ENCODE measurements at places on chromosomes 6 and 20.

DNA sequence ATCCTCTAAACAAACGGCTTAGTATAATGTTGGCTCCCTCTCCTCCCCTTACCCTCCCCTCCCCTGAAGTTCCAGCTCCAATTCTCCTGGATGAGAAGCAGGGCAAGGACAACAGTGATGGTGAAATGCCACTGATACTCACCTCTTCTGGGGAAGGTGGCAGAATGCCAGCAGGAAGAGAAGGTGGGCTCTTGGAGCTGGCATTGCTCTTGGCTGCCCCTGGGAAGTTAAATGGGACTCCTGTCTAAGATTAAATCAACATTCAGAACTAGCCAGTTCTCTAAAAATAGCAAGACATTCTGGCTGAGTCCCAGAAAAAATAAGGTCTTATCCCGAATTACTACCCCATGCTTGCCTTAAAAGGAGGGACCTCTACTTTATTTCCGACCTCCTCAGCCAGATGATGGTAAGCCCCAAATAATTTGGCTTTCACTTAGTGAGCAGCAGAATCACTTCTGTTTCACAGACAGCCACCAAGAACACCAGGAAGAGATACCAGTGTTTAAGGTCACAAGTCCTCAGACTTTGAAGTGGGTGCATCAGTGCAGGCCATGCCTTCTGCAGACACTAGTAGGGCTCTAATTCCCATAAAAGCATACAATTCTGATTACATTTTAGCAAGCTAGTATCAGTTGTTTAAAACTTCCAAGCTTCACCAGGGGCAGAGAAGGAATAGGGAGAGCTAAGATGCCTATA lies 46.0 kb upstream of the IL17A start:
- no peak for DNase-seq

- no peak for DNase-seq
Observed at GRCh38 chr6:45619211-45619760, 241.6 kb upstream of the SUPT3H start.

GRCh38 chr6:134381959-134382358 lies 64.0 kb upstream of the SGK1 start:
- no peak for DNase-seq

DNA sequence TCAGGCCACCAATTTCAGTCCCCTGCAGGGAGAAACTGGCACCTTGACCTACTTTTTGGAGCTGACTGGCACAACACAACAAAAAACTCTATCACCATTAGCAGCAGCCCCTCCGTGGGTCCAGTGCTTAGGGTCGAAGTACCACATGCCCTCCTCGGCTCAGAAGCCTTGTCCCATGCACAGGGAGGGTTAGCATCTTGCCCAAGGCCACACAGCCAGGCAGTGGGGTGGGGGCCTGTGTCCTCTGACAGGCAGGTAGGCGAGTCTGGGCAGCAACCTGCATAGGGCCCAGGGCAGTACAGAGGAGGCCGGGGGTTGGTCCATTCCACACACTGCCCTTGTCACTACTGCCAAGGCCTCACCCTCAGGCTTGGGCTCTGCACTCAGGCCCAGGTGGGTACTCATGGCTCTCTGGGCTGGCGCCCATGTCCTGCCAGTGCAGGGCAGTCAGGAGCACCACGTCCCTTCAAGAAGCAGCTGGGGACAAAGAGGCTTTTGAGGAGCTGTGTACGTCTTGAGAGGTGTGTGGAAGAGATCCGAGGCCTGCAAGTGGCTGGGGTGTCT lies 53.6 kb downstream of the PYGB start:
- no peak for DNase-seq

DNA sequence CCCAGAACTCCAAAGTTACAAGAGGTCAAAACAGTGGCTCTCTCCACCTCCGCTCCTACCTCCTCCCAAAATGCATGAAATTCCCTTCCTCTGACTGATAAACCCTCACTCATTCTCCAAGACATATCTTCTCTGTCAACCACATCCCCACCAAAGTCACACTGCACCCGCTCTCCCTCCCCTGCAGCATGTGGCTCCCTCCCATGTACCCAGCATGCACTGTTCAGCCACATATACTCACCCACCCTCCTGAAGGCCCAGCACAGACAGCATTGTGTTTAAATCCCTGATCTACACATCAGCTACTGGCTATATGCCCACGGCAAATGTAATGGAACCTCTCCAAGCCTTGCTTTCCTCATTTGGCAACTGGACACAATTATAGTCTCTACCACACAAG lies 5.5 kb upstream of the POU5F1 start:
- no peak for DNase-seq

DNA sequence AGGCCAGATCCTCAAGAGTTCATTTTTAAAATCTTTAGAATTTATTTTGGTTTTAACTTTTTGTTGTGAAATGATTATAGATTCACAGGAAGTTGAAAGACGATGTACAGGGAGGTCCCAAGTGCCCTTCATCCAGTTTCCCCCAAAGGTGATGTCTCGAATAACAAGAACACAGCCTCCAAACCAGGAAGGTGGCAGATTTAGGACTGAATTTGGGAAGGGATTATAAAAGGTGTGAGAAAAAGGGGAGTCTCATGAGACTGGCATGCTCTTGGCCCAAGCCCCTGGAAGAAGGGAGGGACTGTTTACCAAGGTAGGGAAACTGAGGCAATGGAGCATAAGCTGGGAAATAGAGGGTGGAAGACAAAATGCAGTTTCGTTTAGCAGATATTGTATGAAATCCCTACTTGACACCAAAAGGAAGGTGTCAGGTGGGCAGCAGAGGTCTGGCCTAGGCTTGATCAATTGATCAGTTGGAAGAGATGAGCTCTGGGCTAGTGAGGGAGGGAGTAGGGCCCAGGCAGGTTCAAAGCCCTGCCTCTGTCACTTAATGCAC lies 81.2 kb downstream of the BMP7 start:
- no peak for DNase-seq

DNA sequence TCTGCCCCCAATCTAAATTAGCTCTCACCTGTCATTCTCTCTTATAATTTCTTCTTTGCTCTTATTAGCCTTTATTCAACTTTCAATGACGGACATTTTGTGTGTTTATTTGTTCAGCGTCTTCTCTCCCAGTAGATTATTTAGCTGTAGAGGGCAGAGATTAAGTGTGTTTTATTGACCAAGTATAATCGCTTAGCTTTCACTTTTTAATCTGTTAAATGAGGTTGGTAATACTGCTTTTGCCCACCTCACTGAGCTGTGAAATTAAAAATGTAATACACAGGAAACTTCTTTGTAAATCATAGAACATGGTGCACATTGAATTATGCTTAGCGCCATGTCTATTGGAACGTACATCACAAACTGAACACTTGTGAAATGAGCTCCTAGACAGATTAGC lies 3.5 kb upstream of the CCN6 start:
- DNase-seq = no peak

DNA sequence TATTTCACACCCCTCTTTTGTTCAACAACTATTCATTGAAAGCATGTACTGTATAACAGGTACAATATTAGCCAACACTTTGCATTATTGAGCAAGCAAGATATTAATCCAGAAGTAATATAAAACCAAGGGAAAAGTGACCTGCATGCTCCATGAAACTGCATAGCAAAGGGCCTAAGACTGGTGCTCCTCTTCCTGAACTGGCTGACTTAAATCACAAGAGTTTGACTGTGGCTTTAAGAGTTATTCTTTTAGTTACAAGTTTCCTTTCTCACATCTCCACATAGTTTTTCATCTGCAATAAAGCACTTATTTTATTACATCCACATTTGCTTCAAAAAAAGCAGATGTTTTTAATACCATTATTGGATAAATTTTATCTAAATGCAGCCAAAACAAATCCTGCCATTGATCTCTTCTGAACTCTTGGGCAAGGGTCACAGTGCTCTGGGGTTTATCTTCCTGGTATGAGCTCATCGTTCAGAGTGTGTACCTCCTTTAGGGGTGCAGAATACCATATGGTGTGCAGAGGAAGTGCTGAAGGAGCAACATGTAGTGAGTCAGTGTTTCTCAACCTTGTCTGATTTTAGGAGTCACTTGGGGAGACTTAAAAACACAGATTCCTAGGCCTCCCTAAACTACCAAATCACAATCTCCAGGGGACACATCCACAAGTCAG lies 1225.9 kb upstream of the MAP3K7 start:
- no peak for DNase-seq

GRCh38 chr6:116205281-116205680 lies 48.6 kb downstream of the TSPYL4 start:
- DNase-seq = no peak

DNA sequence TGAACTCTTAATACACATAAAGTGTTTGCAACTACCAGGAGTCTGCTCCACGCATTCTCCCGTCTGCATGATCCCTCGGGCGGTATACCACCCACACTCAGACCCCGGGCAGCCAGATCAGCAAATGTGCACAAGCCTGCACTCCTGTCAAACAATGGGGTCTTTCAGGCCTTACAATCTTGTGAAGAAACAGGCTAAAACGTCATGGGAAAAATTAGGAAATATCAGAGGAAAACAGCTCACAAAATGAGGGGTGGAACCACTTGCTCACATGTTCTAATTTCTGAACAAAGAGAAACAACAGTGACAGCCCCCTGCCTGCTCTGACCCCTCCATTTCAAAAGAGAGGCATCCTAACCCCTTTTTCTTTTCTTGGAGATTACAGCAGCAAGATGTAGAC lies 69.4 kb downstream of the BACH2 start:
- DNase-seq = no peak

DNA sequence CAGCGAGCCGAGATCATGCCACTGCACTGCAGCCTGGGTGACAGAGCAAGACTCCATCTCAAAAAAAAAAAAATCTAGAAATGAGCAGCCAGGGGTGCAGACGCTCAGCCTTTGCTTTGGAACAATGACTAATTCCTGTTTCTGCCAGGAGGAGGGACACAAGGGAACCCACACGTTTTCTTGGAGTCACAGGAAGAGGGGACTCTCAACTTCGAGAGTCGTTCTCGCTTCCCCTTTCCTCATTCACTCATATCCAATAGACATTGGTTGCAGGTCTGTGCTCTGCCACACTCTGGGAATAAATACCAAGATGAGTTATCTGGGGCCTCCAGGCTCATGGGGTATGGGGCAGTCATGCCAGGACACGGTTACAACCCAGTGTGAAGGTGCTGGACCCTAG lies 91.5 kb upstream of the RREB1 start:
- no peak for DNase-seq

GRCh38 chr6:134061440-134061839 lies 9.0 kb upstream of the SLC2A12 start:
- DNase-seq = no peak

- DNase-seq = no peak
Observed at GRCh38 chr6:123804014-123804786, 535 bp downstream of the NKAIN2 start.

DNA sequence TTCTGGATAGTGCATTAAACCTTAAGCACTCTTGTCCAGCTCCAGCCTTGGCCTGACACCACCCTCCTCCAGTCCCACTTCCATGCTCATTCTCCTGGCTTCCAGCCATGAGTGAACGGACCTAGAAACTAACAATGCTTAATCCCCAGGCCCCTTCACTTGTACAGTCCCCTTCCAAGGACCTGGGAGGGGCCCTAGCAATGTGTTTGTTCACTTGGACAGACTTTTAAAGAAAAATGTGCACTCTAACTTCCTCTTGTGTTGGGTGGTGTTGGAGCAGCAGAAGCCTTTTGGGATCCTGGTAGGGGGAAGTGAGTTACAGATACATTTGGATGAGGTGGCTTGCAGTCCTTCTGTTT lies 48.9 kb upstream of the CCN6 start:
- DNase-seq = no peak

GRCh38 chr6:129938249-129939020 lies 77.3 kb upstream of the TMEM244 start:
- no peak for DNase-seq

DNA sequence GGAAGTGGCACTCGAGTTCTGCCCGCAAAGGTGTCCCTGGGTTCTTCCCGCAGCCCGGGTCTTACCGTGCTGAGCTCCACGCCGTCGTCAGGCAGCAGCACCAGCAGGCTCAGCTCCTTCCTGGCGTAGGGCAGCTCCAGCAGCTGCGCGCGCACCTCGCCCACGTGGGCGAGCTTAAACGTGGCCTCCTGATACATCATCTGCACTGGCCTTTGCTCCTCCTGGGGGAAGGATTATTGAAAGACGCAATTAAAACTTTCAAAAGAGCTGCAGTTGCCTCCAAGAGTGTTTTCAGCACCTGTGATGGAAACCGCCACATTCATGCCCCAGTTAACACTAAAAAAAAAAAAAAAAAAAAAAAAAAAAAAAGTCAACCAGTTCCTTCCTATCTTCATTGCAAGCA lies 11.3 kb downstream of the SERPINB9 start:
- DNase-seq = no peak

DNA sequence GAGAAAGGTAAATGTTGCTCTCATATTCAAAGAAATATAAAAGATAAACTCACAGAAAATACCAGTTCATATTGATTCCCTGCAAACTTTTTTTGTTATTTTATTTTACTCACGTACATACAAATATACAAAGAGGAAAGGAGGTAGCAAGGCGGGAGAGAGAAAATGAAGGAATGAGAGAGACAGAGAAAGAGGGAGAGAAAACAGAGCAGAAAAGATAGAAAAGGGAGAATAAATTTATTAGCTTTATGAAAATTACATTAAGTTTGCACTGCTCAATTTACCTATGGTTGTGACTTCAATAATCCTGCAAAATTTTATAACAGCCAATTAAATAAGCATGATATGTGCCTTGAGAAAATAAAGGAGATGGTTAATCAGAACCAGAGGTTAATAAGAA lies 274.7 kb upstream of the CITED2 start:
- DNase-seq = no peak

- DNase-seq = no peak
Observed at GRCh38 chr6:137272403-137272802, 53.2 kb upstream of the IFNGR1 start.

DNA sequence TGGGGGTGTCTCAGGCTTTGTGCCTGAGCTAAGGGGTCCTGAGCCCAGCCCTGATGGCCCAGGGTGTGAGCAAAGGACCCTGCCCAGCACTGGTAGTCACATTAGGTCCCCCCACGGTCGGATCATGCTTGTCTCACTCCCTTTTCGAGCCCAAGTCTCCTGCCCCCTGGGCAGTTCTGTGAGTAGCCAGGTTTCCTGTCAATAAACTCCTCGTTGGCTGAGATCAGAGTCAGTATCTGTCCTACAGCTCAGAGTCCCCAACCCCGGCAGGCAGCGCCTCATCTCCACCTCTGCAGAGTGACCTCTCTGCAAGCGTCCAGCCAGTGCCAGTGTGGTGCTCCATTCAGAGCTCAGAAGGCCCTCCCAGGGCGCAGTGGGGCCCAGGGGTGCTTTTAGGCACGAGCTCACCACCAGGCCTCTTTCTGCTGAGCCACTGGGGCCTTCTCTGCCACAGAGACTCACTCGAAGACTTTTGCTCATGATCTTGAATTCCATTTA lies 93.7 kb upstream of the PMEPA1 start:
- no peak for DNase-seq

- DNase-seq = no peak
Observed at GRCh38 chr6:155088856-155089255, 93.7 kb downstream of the TIAM2 start.

- no peak for DNase-seq
Observed at GRCh38 chr20:32329817-32330554, 28.1 kb upstream of the ASXL1 start.

DNA sequence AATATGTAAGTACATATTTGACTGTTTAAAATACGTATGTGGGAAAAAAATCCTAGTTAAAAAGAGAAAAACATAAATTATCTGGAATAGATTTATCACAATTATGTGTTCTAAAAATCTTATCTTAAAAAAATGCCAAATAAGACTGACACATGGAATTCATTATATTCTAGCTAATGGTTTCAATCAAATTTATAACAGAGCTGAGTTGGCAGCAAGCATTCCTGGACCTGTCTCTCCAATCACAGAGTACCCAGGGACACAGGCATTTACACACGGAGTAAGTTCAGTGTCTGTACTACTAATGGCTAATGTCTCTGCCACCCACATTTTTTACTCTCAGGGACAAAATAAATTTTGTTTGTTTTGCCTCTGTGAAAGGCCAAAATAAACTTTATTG lies 122.3 kb downstream of the RPS12 start:
- no peak for DNase-seq

All from AG09319 (cell line).